ENCODE measurements at places on chromosomes 11 and 22.

- no peak for DNase-seq
Measured at GRCh38 chr22:46799626-46800025, 37.2 kb downstream of the TBC1D22A start.

- no peak for DNase-seq
Measured at GRCh38 chr22:48496226-48496845, 1331.3 kb downstream of the BRD1 start.

- no peak for DNase-seq
Measured at GRCh38 chr11:115317277-115318185, 186.7 kb downstream of the CADM1 start.

DNA sequence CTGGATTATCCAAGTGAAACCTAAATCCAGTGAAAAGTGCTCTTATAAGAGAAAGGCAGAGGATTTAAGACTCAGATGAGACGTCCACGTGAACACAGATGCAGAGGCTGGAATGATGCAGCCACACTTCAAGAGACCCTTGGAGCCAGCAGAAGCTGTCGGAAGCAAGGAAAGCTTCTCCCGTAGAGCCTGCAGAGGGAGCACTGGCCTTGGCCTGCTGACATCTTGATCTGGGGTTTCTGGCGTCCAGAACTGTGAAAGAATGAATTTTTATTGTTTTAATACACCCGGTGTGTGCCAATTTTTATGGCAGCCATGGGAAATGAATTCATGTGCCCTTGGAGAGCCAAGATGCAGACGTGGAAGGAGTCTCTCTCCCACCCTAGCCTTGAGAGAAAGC, 407.0 kb upstream of the B3GAT1 start:
- no peak for DNase-seq

GRCh38 chr22:49956914-49957825, 3.4 kb upstream of the PIM3 start:
- DNase-seq, result no peak

DNA sequence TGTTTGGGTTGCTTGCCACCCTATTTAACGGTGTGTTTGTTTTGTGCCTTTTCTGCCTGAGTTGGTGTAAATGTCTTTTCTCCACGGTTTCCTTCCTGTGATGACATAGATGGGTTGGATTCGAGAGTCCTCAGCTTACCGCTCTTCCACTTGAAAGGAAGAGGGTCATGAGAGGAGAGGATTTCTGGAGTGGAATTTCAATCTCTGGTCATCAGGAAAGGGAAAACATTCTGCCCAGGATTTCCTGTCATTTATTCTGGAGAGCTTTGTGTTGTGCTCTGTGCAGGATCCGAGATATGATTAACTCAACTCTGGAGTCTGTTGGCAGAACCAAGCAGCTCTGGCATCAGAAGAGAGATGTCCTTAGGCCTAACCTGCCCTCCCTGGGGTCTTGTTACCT, 605.2 kb downstream of the NTM start:
- no peak for DNase-seq

DNA sequence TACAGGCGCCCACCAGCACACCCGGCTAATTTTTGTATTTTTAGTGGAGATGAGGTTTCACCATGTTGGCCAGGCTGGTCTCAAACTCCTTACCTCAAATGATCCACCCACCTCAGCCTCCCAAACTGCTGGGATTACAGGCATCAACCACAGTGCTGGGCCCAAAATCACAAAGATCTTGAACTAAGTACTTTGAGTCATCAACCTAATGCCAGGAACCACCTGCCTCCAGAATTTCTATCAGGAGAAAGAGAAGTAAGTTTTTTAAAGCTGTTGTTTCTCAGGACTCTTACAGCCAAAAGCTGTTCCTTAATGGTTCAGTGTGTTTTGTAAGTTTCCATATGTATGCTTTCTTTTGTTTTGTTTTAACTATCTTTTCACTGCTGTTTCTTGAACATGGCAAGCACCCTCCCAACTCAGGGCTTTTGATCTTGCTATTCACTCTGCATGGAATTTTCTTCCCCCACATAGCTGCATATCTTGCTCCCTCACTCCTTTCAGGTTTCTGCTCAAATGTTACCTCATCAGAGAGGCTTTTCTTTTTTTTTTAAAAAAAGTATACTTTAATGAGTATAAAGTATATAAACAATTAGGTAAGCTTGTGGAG, 6.0 kb upstream of the PAK1 start:
- no peak for DNase-seq

GRCh38 chr22:28759861-28760560, 12.5 kb upstream of the CCDC117 start:
- no peak for DNase-seq

DNA sequence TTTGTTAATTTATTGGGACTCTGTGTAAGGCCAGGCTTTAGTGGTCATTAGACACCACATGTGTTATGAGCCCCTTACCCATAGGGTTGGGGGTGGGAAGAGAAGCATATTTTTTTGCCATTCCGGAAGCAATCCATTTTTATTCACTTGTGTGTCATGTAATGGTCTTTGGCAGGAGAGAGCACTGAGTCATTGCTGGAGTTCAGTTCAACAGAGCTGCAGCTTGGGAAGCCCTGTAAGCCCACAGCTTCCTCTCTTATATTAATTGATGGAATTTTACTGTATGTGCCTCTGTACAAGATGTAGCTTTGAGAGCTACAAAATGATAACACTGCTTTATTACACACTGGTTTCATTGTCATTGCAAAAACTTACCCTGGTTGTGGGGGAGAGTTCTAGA, 177.3 kb upstream of the SORL1-AS1 start:
- DNase-seq, result no peak

DNA sequence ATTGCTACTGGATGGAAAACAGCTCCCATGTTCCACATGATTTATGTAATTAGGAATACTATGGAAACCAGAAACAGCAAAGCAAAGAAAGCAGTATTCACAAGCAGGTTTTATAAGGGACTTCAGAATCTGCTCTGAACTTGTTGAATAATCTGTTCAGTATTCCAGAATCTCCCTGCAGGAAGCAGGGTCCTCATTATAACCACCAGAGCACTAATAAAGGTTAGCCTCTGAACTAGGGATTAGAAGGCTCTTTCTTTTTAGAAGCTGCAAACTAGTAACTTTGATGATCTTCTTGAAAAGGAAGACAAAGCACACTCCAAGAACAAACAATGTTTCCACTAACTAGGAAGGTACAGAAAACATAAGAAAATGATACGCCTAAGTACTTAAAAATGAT, 125.8 kb downstream of the DCDC1 start:
- no peak for DNase-seq

- DNase-seq, result no peak
Measured at GRCh38 chr11:120040151-120040840, 97.6 kb downstream of the TRIM29 start.

DNA sequence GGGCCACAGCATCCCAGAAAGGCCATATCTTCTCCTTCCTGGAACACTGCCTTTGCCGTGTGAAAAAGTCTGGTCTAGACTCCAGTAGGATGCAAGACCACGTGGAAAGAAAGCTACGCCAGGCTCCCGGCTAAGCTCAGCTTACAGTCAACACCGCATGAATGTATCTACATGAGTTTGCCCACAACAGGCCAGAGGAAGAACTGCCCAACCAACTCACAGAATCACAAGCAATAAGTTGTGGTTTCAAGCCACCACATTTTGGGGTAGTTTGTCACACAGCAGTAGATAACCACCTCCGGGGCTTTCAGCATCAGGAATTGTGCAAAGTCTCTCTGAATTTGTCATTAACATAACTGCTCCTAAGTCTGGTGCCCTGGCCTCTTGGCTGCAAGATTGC, 27.3 kb downstream of the HSPA8 start:
- DNase-seq, result no peak

GRCh38 chr11:12890476-12890875, 118.6 kb upstream of the RASSF10 start:
- DNase-seq, result no peak

- DNase-seq, result no peak
Measured at GRCh38 chr11:60848714-60849151, 6.8 kb downstream of the CCDC86 start.

DNA sequence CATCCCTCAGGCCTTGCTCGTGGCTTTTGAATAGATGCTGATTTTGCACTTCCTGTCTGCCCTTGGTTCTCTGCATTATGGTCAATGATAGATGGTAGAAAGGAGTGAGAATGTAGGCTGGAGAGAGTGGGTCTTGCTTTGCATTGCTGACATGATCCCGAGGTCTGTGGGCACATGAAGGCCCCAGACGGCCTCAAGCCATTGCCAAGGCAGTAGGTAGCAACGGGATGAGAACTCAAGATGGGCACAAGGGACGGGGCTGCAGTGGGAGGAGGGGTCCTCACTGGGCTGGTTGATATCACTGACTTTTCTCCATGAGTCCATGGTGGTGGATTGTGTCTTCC, 54.0 kb downstream of the GAB4 start:
- DNase-seq, result no peak

DNA sequence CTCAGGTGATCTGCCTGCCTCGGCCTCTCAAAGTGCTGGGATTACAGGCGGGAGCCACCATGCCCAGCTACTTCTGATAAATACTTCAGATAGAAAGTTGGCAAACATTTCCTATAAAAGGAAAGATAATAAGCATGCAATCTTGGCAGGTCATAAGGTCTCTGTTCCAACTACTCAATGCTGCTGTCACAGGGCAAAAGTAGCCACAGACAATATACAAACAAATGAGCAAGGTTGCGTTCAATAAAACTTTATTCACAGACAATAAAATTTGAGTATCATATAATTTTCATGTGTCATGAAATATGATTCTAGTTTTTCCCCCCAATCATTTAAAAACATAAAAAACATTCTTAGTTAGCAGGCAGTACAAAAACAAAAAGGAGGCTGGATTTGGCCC, 53.1 kb upstream of the CLNS1A start:
- DNase-seq, result no peak

- DNase-seq, result no peak
Measured at GRCh38 chr11:124233376-124233775, 7.5 kb upstream of the OR8G1 start.

GRCh38 chr11:47879259-47880158, 31.4 kb upstream of the NUP160 start:
- DNase-seq, result no peak

GRCh38 chr11:84673753-84674152, 953.4 kb downstream of the DLG2 start:
- DNase-seq, result no peak

DNA sequence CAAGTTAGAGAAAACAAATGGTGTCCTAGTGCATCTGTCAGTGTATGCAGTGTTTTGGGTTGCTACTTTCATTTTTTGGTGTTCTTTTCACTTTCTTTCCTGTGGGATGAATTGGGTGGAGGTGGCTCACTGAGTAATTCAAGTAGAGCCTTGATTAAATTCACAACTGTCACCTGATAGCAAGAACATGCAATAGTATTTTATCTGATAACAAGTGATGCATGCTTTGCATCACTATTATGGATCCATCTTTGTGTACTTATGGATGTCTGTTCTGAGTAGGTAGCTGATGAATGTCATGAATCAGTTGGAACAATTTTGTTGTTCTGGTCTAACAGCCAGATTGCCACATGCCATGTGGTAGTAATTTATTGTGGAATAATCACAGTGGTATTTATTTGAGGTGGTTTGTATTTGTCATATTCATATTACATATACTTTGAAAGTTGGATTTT, 87.5 kb downstream of the DDX10 start:
- DNase-seq, result no peak

GRCh38 chr22:20159076-20159475, 8.2 kb upstream of the CCDC188 start:
- no peak for DNase-seq

DNA sequence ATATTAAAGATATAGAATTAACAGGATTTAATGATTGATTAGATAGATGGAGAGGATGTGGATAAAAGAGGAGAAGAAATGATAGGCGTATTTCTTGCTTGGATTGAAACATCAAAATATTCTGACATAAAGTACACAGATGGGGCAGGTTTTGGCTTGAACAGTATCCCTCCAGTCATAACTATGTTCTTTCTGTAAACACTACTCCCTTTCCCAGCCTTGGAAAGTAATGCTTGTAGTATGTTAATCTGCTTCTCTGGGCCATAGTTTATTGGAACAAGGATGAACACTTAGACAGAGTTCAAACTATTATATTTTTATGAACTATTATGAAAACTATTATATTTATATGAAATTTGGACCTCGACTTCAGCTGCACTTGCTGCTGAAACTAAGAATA, 419.2 kb downstream of the AASDHPPT start:
- DNase-seq, result no peak

DNA sequence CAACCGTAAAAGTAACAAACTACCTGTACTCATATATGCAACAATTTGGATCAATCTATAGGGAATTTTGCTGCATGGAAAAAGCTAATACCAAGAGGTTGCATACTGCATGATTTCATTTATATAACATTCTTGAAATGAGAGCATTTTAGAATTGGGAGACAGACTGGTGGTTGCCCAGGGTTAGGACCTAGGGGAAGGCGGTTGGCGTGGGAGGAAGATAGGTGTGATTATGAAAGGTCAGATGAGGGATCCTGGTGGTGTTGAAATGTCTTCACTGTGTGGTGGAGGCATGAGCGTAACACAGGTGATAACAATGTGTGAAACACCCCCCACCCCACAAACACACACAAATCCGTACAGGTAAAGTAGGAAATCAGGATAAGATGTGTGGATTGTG, 176.6 kb upstream of the ZBED5 start:
- no peak for DNase-seq

DNA sequence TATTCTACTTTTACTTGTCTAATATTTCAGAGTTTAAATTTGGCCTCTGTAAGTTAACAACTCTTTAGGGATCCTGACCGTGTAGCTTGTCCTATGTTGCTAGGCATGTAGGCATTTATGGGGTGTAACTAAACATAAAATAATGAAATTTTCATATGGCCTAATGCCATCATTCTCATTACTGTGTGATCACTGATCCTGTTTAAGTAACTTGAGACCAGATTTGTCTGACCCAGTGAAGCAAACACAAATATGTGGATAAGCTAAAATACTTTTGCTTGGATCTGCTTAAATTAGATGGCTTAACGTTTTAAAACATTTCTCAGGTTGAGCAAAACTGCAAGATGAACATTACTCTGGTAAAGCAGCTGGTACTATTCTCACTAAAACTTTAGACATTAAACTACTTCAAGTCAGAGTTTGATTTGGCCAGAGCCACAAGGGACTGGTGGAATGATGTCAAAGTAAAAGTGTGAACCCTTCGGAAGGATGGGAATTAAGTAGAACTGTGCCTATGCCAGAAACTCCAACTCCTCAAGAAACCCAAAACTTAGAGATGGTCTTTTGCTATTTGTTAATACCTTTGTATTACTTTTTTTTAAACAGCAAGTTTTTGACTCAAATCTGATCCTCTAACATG, 12.5 kb downstream of the QSER1 start:
- no peak for DNase-seq

GRCh38 chr22:36300396-36301212, 47.7 kb downstream of the APOL1 start:
- DNase-seq, result no peak

DNA sequence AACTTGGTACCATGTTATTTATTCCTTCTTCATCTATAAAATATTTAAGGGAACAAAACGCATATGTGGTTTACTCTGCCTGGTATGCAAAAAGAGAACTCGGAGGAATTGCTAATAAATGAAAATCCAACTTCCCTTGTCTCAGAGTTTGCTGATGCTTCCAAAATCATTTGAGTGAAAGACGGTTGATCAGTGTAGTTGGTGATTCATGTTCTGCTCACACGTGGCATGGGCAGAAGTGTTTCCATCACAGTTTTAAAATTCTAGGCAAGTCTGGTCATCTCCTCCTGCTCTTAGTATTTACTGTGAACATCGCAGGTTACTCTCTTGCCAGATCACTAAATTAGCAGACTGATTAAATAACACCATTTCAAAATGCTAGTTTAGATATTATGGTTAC, 11.9 kb upstream of the PARVB start:
- no peak for DNase-seq
